ENCODE measurements at places on chromosomes 7 and 10.

GRCh38 chr10:48450741-48451466, 144.4 kb downstream of the MAPK8 start:
- DNase-seq: no peak

DNA sequence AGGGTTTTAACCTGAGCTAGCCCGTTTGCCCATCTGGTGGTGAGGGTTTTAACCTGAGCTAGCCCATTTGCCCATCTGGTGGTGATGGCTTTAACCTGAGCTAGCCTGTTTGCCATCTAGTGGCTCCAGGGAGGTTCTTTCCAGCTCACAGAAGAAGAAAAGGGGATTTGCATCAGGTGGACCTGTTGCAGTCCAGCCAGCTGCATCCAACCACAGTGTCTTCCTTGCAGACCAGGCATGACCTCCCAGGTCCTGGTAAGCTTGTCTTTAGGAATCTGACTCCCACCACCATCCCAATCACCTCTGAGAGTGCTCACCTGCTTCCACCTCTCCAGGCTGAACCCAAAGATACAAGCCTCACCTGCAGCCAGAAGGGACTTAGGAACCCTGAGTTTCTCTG, 62.4 kb upstream of the EMX2 start:
- no peak for DNase-seq

- DNase-seq: no peak
Measured at GRCh38 chr10:122171302-122172075, 99.6 kb upstream of the BTBD16 start.

- DNase-seq: no peak
Measured at GRCh38 chr7:94579470-94579869, 69.9 kb downstream of the CASD1 start.

GRCh38 chr7:33233659-33234058, 104.3 kb downstream of the BBS9 start:
- DNase-seq: no peak

DNA sequence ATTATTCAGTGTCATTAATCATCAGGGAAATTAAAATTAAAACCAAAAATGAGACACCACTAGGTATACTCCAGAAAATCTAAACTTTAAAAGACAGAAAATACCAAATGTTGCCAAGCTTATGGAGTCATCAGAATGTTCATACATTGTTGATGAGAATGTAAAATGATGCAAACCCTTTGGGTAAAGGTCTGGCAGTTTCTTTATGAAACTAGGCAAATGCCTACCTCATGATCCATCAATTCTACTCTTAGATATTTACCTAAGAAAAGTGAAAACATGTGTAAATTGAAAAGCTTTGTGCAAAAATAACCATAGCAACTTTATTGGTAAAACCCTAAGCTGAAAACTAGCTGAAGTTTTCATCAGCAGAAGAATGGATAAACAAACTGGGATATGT, 329.5 kb upstream of the MEOX2 start:
- no peak for DNase-seq

- no peak for DNase-seq
Measured at GRCh38 chr7:155465761-155466141, 7.8 kb downstream of the EN2 start.

- no peak for DNase-seq
Measured at GRCh38 chr7:132226046-132226956, 350.0 kb downstream of the PLXNA4 start.
